Colonic mucosa (tissue), 4 donors: ENCODE measurements at places on chromosomes 16 and 17.

DNA sequence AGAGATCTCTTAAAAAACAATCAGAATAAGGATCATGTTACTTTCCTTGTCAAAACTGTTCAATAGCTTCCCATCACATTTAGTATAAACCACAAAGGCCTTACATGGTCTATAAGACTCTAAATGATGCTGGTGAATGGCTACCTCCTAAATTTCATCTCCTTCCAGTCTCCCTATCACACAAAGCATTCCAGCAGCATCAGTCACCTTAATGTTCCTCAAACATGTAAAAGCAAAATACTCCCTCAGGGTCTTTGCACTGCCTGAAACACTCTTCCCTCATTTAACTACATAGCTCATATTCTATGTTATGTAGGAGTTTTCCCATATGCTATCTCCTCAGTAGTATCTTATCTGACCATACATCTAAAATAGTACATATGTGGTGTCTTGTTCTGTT, 53.5 kb upstream of the INTS2 start:
- DNase-seq: no peak

GRCh38 chr16:50311891-50312501, 45.6 kb downstream of the ADCY7 start:
- no peak for DNase-seq

- no peak for DNase-seq
These were observed 557 bp downstream of the KCNG4 start for GRCh38 chr16:84239141-84239769.

GRCh38 chr17:21061971-21062526, 19.2 kb upstream of the USP22 start:
- DNase-seq: no peak

GRCh38 chr16:2514333-2515179, 804 bp downstream of the ATP6V0C start:
- DNase-seq: no peak

DNA sequence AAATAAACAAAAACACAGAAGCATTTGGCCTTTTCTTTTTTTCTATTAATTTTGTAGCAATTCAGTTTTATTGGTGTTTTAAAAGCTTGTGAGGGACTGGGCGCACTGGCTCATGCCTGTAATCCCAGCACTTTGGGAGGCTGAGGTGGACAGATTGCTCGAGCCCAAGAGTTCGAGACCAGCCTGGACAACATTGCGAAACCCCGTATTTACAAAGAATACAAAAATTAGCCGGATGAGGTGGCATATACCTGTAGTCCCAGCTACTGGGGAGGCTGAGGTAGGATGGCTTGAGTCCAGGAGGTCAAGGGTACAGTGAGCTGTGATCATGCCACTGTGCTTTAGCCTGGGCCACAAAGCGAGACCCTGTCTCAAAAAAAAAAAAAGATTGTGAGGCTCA, 53.4 kb downstream of the SEC14L1 start:
- DNase-seq: no peak
